Endothelial cell of umbilical vein (primary cell): ENCODE measurements at places on chromosomes 3 and 15. TPM values are rescaled to one million over a fixed set of nuclear protein-coding genes. Genes with fewer than 3 reads are reported as not detected.

The UROC1 gene
- polyA plus RNA-seq, result not detected in 2 replicates

The ZDHHC19 gene
- polyA plus RNA-seq, result not detected in 2 replicates

The HRG gene
- not detected in 2 replicates for polyA plus RNA-seq

The ATRIP gene
- 10.6 and 13.0 TPM in 2 replicates for polyA plus RNA-seq

The RHOA gene
- polyA plus RNA-seq, result 312 and 450 TPM in 2 replicates

The CPA3 gene
- polyA plus RNA-seq, result 4.6 and 6.4 TPM in 2 replicates

The CGNL1 gene
- 5.9 and 6.9 TPM in 2 replicates for polyA plus RNA-seq

The RETNLB gene
- not detected in 2 replicates for polyA plus RNA-seq

The RYR3 gene
- polyA plus RNA-seq, result not detected in 2 replicates

The POPDC2 gene
- polyA plus RNA-seq, result 0.57 and 1.3 TPM in 2 replicates

The GOLGA8G gene
- polyA plus RNA-seq, result not detected in 2 replicates

The SEMA6D gene
- polyA plus RNA-seq, result 16.3 and 16.4 TPM in 2 replicates

The USP4 gene
- 33.9 and 39.1 TPM in 2 replicates for polyA plus RNA-seq

The SLC51A gene
- not detected in 2 replicates for polyA plus RNA-seq

The TRPM1 gene
- polyA plus RNA-seq, result 0.19 and 0.54 TPM in 2 replicates

The COL6A5 gene
- not detected in 2 replicates for polyA plus RNA-seq

The ISL2 gene
- 0.05 and 0.10 TPM in 2 replicates for polyA plus RNA-seq

The TRAT1 gene
- polyA plus RNA-seq, result not detected in 2 replicates

The PLCH1 gene
- 0.03 TPM in 1 of 2 replicates, not detected in the other for polyA plus RNA-seq

The CPNE4 gene
- not detected in 2 replicates for polyA plus RNA-seq

The NR2F2 gene
- polyA plus RNA-seq, result 105 and 120 TPM in 2 replicates
